ENCODE measurements at places on chromosomes 7 and 10. TPM values are rescaled to one million over a fixed set of nuclear protein-coding genes. Genes with fewer than 3 reads are reported as not detected.

DNA sequence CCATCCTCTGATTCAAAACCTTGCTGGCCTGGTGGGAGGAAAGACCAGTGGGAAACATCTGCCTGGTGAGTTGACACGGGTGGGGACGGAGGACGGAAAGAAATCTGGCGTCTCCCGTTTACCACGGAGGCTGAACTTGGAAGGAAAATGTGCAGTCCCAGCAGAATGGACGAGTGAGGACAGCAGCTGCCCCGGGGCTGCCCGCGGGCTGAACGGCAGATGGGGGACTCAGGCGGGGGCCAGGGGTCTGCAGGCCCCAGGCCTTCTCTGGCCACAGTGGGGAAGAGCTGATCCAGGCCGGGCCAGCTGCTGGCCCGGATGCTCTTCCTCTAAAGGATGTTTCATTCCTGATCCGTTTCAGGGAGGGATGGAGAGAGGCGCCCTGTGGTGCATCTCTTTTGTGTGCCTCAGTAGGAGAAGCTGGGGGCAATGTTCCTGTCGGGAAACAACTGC, 147.5 kb upstream of the CHST15 start:
- DNase-seq = no peak

DNA sequence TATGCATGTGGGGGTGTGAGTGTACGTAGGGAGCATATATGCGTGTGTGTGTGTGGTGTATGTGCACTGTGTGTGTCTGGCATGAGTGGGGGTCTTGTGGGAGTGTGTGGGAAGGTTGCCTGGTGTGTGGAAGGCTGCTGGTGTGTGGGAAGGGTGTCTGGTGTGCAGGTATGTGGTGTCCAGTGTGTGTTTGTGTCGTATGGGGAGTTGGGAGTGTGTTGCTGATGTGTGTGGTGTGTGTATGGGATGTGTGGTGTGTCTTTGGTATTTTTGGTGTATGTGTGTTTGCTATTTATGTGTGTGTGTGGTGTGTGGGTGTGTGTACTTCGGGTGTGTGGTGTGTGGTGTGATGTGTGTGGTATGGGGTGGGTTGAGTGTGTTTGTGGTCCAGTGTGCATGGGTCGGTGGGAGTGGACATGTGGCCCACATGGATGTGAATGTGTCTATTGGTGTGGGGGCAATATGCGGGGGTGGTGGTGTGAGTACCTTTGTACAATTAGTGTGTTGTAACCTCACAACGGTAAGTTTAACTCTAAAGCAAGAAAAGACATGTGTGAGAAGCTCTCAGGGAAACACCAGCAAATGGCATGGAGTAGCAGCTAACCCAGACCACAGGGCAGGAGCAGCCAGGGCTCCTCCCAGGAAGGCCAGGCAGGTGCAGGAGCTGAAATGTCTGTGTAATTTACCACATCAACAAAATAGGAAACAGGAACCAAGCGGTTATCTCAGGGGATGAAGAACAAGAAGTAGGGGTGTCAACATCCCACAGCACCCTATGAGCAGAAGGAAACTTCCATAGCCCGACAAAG, 11.9 kb downstream of the ANTXRL start:
- DNase-seq = no peak

The MMD2 gene
- not detected for total RNA-seq

DNA sequence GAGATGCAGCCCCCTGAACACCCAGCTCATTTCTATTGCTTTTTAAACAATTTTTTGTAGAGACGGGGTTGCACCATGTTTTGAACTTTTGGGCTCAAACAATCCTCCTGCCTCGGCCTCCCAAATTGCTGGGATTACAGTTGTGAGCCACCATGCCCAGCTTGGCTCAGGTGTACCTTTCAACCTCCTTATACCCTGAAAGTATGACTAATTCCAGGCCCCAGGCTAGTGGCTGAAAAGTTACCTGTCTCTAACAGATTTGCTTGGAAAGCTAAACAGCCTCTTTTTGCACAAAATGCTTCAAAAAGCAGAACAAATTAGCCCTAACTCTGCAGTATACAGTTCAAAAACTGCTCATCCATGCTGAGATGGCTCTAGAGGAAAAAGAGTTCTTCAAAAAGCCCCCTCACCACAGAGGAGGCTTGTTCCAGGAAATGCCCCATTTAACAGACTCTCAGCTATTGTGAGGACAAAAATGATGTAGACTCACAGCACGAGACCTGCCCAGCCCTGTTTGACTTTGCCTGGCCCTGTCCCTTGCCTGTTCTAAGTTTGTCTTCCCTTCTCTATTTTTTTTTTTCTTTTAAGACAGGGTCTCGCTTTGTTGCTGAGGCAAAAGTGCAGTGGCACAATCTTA, 13.4 kb upstream of the AP1S1 start:
- no peak for DNase-seq

The TRPV6 gene
- not detected for total RNA-seq

DNA sequence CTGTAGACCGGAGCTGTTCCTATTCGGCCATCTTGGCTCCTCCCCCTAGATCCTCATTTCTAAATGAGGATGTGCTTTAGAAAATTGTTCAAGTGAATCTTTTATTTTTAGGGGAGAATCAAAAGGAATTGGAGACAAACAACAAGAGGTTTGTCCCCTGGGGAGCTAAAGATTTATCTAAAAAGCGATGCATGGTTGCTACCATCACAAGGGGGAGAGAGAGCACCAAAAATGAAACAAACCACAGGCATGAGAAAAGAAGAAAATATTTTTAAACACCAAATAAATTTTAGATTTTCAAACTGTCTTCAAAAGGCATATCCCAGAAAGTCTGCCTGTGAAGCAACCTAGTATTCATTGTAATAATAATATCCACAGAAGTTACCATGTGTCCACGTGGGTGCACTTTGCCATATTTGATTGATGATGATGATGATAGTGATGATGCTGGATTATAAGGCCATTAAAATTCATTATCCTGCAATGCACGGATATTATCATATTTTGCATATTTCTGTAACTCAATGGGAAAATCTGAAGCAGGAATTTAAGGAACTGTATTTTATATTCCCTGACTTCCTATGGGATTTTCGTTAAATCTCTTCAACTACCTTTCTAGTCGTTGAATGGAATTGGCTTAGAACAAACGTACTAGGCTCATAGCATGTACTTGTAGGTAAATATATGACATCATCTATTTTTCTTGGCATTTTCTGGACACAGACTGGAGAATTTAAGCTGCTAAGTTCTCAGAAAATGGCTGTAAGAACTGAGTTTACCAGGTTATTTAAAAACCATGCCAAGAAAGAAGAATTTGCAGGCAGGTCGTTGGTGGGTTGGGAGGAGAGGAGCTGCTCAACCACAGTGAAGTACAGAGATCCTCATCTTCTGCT, 171.6 kb downstream of the WDR37 start:
- DNase-seq = no peak

The MLXIPL gene
- 10.6 TPM for total RNA-seq

The SPOCK2 gene
- 0.78 TPM for total RNA-seq

The ZNF736 gene
- 7.6 TPM for total RNA-seq

DNA sequence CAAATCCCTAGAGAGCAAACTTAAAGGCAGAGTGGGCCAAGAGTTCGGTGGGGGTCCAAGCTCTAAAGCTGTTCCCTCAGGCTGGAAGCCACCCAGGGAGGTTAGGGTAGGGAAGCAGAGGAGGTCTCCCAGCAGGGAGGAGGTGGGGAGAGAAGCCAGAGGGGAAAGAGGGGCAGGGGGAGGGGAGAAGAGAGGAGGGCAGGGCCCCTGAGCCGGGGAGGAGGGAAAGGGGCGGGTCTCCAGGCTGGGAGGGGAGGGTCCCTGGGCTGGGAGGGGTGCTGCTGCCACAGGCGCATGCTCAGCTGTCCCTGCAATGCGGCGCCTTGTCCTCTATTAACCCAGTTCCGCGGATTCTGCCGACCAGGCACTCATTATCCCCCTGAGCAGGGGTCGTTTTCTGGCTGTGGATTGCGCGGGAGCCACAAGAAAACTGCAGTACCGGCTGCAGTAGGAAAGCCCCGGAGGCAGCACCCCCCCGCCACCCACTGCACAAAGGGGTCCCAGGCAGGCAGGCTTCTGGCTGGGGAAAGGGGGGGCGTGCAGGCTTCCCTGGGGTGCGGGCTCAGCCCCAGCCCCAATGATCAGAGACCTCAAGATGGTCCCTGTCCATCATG, 49.3 kb downstream of the CAMK2B start:
- no peak for DNase-seq

The SPAG6 gene
- not detected for total RNA-seq

GRCh38 chr10:119714484-119714816, 11.4 kb upstream of the INPP5F start:
- DNase-seq = no peak

The COL28A1 gene
- total RNA-seq = 2.2 TPM

DNA sequence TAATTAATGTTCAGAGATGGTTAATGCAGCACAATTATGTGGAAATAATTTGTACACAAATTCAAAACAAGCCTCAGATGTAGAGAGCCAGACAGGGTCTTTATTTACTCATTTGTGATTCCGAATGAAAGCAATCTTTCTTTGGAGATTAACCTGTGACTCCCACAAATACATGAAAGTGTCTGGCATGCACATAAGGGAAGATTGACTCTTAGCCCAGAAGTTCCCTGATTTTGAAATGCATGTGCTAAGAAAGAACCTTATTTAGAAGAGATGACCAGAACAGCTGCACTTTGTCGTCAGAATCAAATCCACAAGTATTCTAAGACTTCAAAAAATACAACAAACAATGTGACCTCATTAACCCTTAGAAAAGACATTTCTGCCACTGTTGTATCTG, 45.1 kb downstream of the RNLS start:
- peak; percentile 90 for DNase-seq

DNA sequence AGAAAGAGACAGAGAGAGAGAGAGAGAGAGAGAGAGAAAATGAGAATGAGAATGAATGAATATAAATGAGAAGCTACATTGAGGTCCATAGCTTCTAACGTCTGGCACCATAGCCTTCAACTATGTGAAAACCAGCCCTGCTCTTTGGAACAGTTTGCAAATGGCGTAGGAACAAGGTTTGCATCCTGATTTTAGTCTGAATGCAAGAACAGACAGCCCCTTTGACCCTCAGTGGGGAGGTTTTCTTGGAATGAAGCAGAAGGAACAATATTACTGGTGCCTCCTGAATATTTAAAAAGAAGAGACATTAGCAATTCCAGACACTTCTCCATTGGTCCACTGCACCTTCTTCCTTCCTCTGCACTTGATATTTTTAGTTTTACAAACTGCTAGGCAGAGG, 23.0 kb downstream of the LHPP start:
- DNase-seq = no peak
